OCI-LY7 (cell line): ENCODE measurements at places on chromosomes 13 and 19. TPM values are rescaled to one million over a fixed set of nuclear protein-coding genes. Genes with fewer than 3 reads are reported as not detected.

DNA sequence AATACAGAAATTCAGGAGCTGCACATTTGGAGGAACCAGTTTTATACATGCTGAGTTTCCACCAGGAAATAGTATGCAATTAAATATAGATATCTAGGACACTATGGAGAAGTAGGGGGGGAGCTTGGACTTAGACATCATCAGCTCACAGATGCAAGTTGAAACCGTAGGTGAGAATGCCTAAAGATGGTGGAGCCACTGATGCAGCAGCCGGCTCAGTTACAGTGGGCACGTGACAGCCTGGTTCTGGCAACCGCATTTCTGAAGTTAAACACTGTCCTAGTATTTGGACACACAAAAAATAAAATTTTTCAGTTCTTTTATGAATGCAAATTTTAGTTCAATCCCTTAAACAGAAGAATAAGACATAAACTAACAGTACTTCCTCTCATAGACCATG lies 91.5 kb upstream of the FRY start:
- DNase-seq = no peak

RUBCNL gene
- total RNA-seq = 352 and 446 TPM in 2 replicates

DNA sequence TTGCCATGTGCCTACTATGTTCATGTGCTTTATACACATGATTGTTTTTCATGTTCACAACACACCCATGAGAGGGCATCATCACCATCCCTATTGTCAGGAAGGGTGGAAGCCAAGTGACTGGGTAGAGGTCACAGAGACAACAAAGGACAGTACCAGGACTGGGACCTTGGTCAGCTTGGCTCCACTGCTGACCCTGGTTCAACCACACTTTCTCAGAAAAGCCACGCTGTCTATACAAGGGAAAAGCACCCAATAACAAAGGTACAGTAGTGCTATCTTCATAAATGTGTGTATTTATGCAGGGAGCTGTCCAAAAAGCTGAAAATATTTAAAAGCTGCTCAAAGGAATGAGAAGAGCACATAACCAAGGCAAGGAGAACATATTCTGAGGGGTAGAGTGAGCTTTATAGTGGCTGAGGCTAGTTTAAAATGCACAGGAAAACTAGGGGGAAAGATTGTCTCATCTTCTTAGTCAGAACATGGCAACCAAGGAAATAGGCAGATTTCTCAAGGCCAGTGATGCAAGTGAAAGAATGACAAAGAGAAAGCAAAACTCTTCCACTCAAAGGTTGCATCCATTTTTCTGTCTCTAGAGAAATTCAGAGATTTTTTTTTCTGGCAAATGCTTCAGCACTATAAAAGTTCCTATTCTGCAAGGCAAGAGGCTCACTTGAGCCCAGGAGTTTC lies 415.0 kb downstream of the FOXO1 start:
- peak; percentile 35 for DNase-seq

- no peak for DNase-seq
Measured at GRCh38 chr13:47904241-47904640, 96.8 kb downstream of the SUCLA2 start.

DNA sequence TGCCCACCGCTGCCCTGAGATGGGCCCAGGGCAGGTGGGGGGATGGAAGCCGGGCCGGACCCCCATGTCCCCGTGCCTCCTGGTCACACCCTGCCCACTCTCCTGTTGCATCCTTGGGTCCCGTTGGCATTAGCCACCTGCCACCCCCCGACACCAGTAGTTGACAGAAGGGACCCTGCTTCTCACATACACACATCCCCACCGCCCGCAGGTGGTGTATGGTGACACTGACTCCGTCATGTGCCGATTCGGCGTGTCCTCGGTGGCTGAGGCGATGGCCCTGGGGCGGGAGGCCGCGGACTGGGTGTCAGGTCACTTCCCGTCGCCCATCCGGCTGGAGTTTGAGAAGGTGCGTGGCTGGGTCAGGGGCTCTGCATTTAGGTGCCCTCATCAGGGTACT lies 5.2 kb upstream of the SPIB start:
- DNase-seq = no peak

DNA sequence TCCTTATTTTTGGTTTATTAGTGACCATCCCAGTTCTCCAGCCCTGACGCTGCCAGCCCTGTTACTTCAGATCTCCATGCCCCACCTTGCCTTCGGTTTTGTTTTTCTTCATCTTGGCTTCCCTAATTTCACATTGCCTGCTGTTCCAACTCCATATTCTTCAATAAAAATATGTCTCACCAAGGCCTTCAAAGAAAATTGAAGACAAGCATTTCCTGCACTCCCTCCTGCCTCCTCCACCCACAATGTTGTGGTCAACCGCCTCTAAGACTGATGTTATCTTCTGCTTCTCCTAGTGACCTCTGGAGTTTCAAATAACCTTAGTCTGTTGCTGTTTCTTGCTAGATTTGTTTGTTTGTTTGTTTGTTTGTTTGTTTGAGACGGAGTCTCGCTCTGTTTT lies 14.6 kb downstream of the PLD3 start:
- DNase-seq = no peak

GRCh38 chr19:41968751-41969595 lies 9.9 kb upstream of the RABAC1 start:
- no peak for DNase-seq

GRCh38 chr13:24215732-24216131 lies 55.2 kb downstream of the SPATA13 start:
- no peak for DNase-seq

DNA sequence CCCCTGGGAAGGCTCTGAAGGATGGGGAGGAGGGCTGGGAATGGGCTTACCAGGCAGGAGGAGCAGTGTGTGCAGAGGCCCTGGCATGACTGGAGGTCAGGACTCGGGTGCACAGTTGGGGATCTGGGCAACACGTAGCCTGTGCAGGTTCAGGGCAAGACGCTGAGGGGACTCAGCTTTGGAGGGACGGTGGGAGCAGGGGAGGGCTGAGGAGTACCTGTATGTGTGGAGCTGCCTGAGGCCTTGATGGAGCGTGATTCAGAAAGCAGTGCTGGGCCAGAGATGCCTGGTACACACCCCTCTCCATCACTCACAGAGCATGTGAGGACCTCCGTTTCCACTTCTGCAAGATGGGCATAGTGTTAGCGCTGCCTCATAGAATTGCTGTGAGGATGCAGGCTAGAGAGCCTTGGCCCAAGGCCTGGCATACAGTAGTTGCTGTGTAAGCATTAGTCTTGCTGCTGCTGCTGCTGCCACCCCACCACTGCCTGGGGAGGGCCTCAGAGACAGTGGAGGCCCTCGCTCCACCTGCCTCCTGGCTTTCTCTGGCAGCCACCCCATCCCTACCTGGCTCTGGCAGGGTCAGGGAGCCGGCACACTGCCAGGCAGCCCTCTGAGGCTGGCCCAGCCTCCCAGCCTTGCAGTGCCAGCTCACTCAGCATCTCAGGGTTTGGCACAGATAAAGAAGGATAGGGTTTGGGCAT lies 2.4 kb downstream of the PAK4 start:
- no peak for DNase-seq

GRCh38 chr19:21705393-21705792 lies 62.0 kb downstream of the ZNF100 start:
- no peak for DNase-seq

NLRP11 gene
- 91.6 and 112 TPM in 2 replicates for total RNA-seq
